ENCODE measurements at places on chromosomes 13 and 19.

GRCh38 chr13:113258321-113259054 lies 38.6 kb upstream of the LAMP1 start:
- no peaks in the 10 kb centered on the region for H3K36me3 ChIP-seq
- H3K4me1 ChIP-seq: no peaks in the 10 kb centered on the region
- H3K4me3 ChIP-seq: no peak overlapping the region
- no peaks in the 10 kb centered on the region for H3K27me3 ChIP-seq

GRCh38 chr13:43221611-43222010 lies 198.2 kb downstream of the DNAJC15 start:
- no peak for DNase-seq
- no peak overlapping the region for H3K27ac ChIP-seq
- no peaks in the 10 kb centered on the region for H3K36me3 ChIP-seq
- H3K4me1 ChIP-seq: no peaks in the 10 kb centered on the region
- H3K27me3 ChIP-seq: no peaks in the 10 kb centered on the region

DNA sequence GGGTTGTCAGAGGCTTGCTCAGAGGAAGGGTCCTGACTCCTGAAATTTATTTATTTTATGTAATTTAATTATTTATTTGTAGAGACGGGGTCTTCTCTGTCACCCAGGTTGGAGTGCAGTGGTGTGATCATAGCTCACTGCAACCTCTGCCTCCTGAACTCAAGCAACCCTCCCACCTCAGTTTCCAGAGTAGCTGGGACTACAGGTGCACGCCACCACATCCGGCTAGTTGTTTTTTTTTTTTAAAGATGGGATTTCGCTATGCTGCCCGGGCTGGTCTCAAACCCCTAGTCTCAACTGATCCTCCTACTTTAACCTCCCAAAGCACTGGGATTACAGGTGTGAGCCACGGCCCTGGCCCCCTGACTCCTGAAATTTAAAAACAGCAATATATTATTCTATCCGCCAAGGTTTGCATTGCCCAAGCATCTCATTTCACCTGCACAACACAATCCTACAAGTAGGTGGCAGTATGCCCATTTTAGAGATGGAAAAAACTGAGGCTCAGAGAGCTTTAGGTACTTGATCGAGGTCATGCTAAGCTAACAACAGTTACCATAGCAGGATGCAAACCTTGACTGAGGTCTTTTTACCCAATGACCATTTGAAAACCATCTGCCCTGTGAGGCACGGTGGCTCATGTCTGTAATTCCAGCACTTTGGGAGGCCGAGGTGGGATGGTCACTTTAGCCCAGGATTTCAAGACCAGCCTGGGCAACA lies 18.1 kb downstream of the ARHGEF18 start:
- H3K4me3 ChIP-seq: no peak overlapping the region
- H3K27ac ChIP-seq: no peak overlapping the region
- no peaks in the 10 kb centered on the region for H3K36me3 ChIP-seq

DNA sequence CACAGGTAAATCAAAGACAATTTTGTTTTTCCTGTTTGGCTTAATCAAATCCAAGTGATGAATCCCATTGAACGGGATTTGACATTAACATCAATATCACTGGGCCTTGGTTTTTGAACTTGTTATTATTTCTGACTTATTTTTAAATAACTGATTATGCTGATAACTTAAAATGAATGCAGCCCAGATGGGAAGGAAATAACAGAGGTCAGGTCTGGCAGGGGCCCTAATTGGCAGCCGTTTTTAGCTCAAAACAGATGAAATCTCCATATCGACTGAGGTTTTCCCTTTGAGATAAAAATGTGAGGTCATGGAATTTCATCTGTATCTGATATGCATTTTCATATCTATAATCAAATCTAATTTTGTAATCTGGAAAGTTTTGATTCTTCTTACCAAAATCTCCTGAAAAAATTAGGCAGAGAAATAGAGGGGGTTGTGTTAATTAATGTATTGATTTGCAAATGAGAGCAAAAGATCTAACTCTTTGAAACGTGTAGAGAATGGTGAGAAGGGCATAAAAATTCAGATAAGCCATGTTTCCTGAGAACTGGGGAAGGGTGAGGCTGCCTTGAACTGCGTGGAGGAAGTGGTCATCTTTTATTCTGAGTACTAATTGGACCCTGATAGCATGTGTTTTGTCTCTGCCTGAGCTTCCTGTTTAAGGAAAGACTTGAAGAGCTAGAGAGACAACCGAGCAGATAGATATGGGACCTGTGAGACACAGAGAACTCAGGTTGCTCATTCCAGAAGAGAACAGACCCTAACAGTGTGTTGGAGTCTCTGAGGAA lies 98.2 kb upstream of the C1QTNF9B start:
- DNase-seq: no peak
- H3K27ac ChIP-seq: no peak overlapping the region
- H3K27me3 ChIP-seq: no peaks in the 10 kb centered on the region
- no peaks in the 10 kb centered on the region for H3K4me1 ChIP-seq

DNA sequence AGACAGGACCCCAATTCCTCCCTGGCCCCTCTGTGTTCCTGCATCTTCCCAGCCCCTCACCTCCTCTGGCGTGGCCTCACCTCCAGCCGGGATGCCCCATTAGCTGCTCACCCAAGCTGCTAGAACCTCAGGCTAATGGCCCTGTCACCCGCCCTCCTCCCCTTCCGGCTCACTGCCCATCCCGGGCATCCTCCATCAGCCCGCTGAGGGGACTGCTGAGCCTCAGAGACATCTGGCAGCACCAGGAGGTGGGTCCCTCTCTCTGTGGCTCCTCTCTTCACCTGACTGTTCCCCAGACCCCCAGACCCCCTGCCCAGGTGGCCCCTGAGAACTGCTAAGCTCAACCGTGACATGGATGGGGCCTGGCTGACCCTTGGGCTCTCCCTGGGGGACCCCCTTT lies 2.9 kb downstream of the FFAR1 start:
- DNase-seq: peak; percentile 28
- H3K36me3 ChIP-seq: no peaks in the 10 kb centered on the region
- H3K27ac ChIP-seq: no peak overlapping the region
- H3K27me3 ChIP-seq: no peaks in the 10 kb centered on the region
- no peaks in the 10 kb centered on the region for H3K4me1 ChIP-seq
- H3K4me3 ChIP-seq: no peak overlapping the region

GRCh38 chr19:19409205-19409604 lies 3.7 kb downstream of the GATAD2A start:
- H3K27me3 ChIP-seq: no peaks in the 10 kb centered on the region
- no peak for DNase-seq
- H3K4me1 ChIP-seq: peaks cover 5% of the 10 kb centered on the region
- no peaks in the 10 kb centered on the region for H3K36me3 ChIP-seq
- H3K27ac ChIP-seq: no peak overlapping the region
- H3K4me3 ChIP-seq: no peak overlapping the region

- H3K36me3 ChIP-seq: no peaks in the 10 kb centered on the region
- no peak overlapping the region for H3K4me3 ChIP-seq
- H3K27ac ChIP-seq: no peak overlapping the region
- no peak for DNase-seq
Observed at GRCh38 chr19:33718651-33719254, 77.9 kb upstream of the KCTD15 start.

Data from breast epithelium (tissue), 4 donors.